ENCODE measurements at places on chromosomes 16 and 17.

- no peak overlapping the region for H3K4me3 ChIP-seq
- DNase-seq = no peak
- no peaks in the 10 kb centered on the region for H3K27me3 ChIP-seq
- no peaks in the 10 kb centered on the region for H3K36me3 ChIP-seq
These were observed 375.5 kb downstream of the TOX3 start for GRCh38 chr16:52171481-52171880.

DNA sequence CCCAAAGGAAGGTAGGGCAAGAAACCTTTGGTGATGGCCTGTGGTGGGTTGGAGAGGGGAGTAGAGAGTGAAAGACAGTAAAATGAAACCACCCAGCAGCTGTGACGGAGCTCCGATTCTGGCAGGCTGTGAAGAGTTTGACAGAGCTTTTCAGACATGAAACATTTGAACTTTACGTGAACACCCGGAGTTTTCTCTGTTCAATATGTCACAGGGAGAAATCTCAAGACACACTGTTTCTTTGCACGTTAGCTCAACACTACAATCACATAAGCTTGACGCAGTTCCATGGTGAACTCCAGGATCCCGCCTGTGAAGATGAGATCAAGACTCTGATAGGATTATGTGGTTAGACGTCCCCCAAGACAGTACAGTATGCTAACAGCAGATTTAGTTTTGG, 79.6 kb upstream of the CDH11 start:
- H3K4me3 ChIP-seq = no peak overlapping the region
- no peaks in the 10 kb centered on the region for H3K4me1 ChIP-seq
- H3K36me3 ChIP-seq = no peaks in the 10 kb centered on the region
- no peak overlapping the region for H3K27ac ChIP-seq
- no peak for DNase-seq
- no peaks in the 10 kb centered on the region for H3K27me3 ChIP-seq

- no peak for DNase-seq
- no peak overlapping the region for H3K27ac ChIP-seq
- no peak overlapping the region for H3K4me3 ChIP-seq
- no peaks in the 10 kb centered on the region for H3K36me3 ChIP-seq
- no peaks in the 10 kb centered on the region for H3K4me1 ChIP-seq
These were observed 31.8 kb downstream of the TOX3 start for GRCh38 chr16:52515068-52515671.

GRCh38 chr17:80780381-80781198, 211.1 kb upstream of the CHMP6 start:
- DNase-seq = peak; percentile 27
- peaks cover 9% of the 10 kb centered on the region for H3K36me3 ChIP-seq
- H3K27ac ChIP-seq = peak overlapping the region; percentile 16
- H3K4me1 ChIP-seq = peaks cover 37% of the 10 kb centered on the region
- H3K27me3 ChIP-seq = peaks cover 4% of the 10 kb centered on the region

- peak; percentile 51 for DNase-seq
- peak overlapping the region; percentile 56 for H3K27ac ChIP-seq
- H3K4me1 ChIP-seq = peaks cover 13% of the 10 kb centered on the region
- H3K36me3 ChIP-seq = peaks cover 17% of the 10 kb centered on the region
- H3K27me3 ChIP-seq = peaks cover 6% of the 10 kb centered on the region
These were observed 14.4 kb downstream of the ZNF232 start for GRCh38 chr17:5097101-5097834.

DNA sequence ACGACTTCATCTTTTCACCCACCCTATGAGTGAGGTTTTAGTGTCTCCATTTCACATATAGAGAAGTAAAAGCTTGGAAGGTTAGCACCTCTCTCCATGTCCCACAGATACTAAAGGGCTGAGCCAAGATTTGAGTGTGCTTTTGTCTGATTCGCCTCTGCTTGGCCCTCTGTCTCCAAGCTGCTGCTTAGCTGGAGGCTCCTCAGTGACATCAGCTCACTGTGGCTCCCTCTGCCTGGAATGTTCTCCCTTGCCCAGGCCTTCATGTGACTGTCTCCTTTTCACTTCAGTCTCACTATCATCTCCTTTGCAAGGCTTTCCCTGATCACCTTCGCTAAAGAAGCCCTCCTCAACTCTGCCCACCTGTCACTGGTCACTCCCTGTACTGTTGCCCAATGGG, 84.5 kb upstream of the HSBP1 start:
- H3K4me1 ChIP-seq = peaks cover 17% of the 10 kb centered on the region
- no peak overlapping the region for H3K4me3 ChIP-seq
- H3K27me3 ChIP-seq = peaks cover 2% of the 10 kb centered on the region
- H3K27ac ChIP-seq = no peak overlapping the region

DNA sequence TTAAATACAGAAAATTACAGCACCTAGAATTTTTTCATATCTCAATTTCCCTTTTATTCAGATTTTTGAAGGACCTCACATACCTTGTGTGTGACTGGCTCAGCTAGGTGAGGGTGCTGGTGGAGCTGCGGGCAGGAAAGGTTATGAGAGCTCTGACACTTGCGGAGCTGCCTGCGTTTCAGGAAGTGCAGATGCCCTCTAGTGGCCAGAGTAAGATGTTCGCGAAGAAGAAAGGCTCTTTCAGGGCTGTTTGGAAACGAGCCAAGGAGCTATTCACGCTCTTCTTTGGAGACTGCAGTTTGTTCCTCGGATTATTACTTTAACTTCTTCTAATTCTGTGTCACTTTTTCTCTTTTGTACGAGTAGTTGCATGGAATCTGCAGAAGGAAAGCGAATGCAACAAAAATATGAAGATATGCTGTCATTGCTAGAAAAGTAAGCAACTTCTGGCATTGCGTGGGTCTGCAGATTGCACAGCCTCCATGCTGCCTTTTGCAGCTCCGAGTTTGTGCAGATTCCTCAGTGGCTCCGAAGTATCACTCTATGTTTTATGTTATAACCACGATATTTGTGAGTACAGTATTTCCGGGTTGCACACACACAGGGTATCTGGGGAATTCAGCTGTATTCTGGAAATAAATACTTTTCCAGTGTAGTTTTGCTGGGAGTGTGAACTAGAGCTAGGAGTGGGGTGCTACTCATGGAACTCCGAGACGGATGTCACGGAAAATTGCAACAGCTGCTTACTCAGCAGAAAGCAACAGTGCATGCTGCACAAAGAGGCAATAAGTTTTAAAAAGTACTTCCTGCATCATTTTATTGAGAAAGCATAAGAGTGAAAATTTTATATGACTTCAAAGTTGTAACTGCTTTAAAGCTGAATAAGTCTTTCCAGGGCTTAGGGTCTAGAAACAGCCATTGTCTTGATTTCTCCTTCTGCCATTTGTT, 46.3 kb downstream of the DNAH9 start:
- no peaks in the 10 kb centered on the region for H3K36me3 ChIP-seq
- H3K4me3 ChIP-seq = no peak overlapping the region
- no peaks in the 10 kb centered on the region for H3K4me1 ChIP-seq
- DNase-seq = no peak
- H3K27ac ChIP-seq = no peak overlapping the region

DNA sequence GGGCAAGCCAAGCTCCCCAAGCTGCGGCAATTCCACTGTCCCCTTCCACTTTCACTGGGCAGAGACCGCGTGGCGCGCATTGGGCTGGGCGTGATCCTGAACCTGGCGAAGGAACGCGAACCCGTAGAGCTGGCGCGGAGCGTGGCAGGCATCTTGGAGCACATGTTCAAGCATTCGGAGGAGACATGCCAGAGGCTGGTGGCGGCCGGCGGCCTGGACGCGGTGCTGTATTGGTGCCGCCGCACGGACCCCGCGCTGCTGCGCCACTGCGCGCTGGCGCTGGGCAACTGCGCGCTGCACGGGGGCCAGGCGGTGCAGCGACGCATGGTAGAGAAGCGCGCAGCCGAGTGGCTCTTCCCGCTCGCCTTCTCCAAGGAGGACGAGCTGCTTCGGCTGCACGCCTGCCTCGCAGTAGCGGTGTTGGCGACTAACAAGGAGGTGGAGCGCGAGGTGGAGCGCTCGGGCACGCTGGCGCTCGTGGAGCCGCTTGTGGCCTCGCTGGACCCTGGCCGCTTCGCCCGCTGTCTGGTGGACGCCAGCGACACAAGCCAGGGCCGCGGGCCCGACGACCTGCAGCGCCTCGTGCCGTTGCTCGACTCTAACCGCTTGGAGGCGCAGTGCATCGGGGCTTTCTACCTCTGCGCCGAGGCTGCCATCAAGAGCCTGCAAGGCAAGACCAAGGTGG, 9.8 kb downstream of the SARM1 start:
- peaks cover 2% of the 10 kb centered on the region for H3K27me3 ChIP-seq
- H3K4me3 ChIP-seq = no peak overlapping the region
- H3K36me3 ChIP-seq = peaks cover 7% of the 10 kb centered on the region
- H3K4me1 ChIP-seq = peaks cover 25% of the 10 kb centered on the region

DNA sequence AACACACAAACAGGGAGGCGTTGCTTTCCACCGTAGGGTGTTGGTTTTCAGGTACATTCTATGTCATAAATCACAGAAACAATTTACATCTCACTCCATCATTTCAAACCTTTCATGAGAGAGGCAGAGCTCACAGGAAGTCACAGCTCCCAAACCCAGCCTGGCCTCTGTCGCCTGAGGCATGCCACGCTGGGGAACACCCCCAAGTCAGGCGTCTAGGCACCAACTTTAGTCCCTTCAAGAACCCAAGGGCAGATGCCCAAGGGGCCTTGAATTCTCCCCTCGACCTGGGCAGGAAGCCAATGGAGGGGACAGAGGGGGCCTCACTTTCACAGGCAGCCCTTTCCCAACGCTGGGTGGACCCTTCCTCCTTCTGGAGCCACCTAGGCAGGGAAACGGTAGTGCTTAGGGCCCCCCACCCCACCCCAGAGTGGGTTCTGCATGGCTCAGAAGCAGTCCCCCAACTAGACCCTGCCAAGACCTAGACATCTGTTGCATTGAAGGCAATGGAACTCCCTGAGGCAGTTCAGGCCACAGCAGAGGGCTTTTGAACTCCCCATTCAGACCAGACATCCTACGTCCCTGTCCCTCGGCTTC, 10.6 kb downstream of the TBX4 start:
- H3K4me1 ChIP-seq = no peaks in the 10 kb centered on the region
- H3K27ac ChIP-seq = no peak overlapping the region
- DNase-seq = no peak
- no peak overlapping the region for H3K4me3 ChIP-seq
- H3K36me3 ChIP-seq = no peaks in the 10 kb centered on the region

- no peaks in the 10 kb centered on the region for H3K36me3 ChIP-seq
- H3K27ac ChIP-seq = no peak overlapping the region
- peaks cover 12% of the 10 kb centered on the region for H3K27me3 ChIP-seq
These were observed 3.5 kb downstream of the FOXJ1 start for GRCh38 chr17:76137351-76138233.

GRCh38 chr16:85891033-85891775, 7.8 kb upstream of the IRF8 start:
- no peak overlapping the region for H3K4me3 ChIP-seq
- H3K36me3 ChIP-seq = no peaks in the 10 kb centered on the region
- peaks cover 32% of the 10 kb centered on the region for H3K4me1 ChIP-seq
- no peak overlapping the region for H3K27ac ChIP-seq

- no peak overlapping the region for H3K27ac ChIP-seq
- H3K27me3 ChIP-seq = no peaks in the 10 kb centered on the region
These were observed 187.3 kb downstream of the CYB561 start for GRCh38 chr17:63258785-63259184.

- peaks cover 19% of the 10 kb centered on the region for H3K4me1 ChIP-seq
- no peak overlapping the region for H3K27ac ChIP-seq
- peaks cover 5% of the 10 kb centered on the region for H3K27me3 ChIP-seq
- DNase-seq = no peak
These were observed 63.5 kb downstream of the PRMT7 start for GRCh38 chr16:68374246-68374805.

- H3K27ac ChIP-seq = peak overlapping the region; percentile 94
- H3K4me3 ChIP-seq = peak overlapping the region; percentile 40
- no peak for DNase-seq
- H3K36me3 ChIP-seq = peaks cover 7% of the 10 kb centered on the region
These were observed 22.4 kb downstream of the KDM8 start for GRCh38 chr16:27225536-27226360.

- H3K4me3 ChIP-seq = no peak overlapping the region
- no peaks in the 10 kb centered on the region for H3K27me3 ChIP-seq
- no peaks in the 10 kb centered on the region for H3K4me1 ChIP-seq
- DNase-seq = no peak
- no peak overlapping the region for H3K27ac ChIP-seq
These were observed 138.1 kb downstream of the ASIC2 start for GRCh38 chr17:33154869-33155455.

DNA sequence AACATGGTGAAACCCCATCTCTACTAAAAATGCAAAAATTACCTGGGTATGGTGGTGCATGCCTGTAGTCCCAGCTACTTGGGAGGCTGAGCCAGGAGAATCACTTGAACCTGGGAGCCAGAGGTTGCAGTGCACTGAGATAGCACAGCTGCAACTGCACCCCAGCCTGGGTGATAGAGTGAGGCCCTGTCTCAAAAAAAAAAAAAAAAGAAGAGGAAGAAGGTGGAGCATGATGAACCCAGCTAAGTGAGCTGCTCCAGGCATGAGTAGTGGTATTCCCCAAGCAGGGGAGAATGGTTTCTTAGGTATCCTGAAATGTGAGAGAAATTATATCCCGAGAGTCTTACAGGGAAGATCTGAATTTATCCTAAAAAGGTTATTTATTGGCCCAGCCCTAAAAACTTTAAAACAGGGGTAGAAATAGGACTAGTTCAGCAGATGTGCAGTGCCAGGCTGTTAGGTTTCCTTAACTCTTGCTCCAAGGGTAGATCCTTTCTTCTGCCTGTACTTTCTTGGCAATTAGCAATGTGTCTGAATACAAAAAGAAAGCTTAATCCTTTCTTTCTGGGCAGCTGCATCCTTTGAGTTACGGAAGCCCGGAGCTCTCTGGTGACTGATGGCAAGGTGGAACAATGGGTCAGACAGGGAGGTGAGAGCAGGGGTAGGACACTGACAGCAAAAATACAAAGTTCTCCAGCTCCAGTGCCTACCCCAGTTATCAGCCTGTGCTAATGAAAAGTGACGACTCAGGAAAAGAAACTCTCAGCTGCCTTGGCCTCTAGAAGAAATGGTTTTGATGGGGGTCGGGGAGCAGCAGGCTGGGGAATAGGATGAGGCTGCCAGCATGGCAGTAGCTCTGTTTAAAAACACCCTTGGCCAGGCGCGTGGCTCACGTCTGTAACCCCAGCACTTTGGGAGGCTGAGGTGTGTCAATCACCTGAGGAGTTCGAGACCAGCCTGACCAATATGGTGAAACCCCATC, 36.5 kb upstream of the TOB1 start:
- no peaks in the 10 kb centered on the region for H3K4me1 ChIP-seq
- no peak for DNase-seq
- no peaks in the 10 kb centered on the region for H3K27me3 ChIP-seq
- H3K27ac ChIP-seq = no peak overlapping the region
- H3K36me3 ChIP-seq = no peaks in the 10 kb centered on the region

- H3K27me3 ChIP-seq = peaks cover 2% of the 10 kb centered on the region
- peaks cover 25% of the 10 kb centered on the region for H3K36me3 ChIP-seq
- DNase-seq = no peak
- no peak overlapping the region for H3K4me3 ChIP-seq
These were observed 34.4 kb downstream of the ZZEF1 start for GRCh38 chr17:4108397-4108796.

- H3K27me3 ChIP-seq = no peaks in the 10 kb centered on the region
- H3K27ac ChIP-seq = no peak overlapping the region
- H3K36me3 ChIP-seq = peaks cover 3% of the 10 kb centered on the region
- DNase-seq = no peak
These were observed 33.8 kb downstream of the PCTP start for GRCh38 chr17:55784666-55785065.

- DNase-seq = no peak
- no peaks in the 10 kb centered on the region for H3K27me3 ChIP-seq
- no peaks in the 10 kb centered on the region for H3K4me1 ChIP-seq
- no peak overlapping the region for H3K27ac ChIP-seq
These were observed 12.5 kb downstream of the RBFOX1 start for GRCh38 chr16:7344830-7345780.
